HCEC 1CT (cell line): ENCODE measurements at places on chromosomes 16 and 17.
A peak's percentile ranks its signal among the peaks of the same experiment; 100 is the strongest.

- DNase-seq, result peak; percentile 69
Measured at GRCh38 chr17:29591737-29592608, 959 bp upstream of the ANKRD13B start.

DNA sequence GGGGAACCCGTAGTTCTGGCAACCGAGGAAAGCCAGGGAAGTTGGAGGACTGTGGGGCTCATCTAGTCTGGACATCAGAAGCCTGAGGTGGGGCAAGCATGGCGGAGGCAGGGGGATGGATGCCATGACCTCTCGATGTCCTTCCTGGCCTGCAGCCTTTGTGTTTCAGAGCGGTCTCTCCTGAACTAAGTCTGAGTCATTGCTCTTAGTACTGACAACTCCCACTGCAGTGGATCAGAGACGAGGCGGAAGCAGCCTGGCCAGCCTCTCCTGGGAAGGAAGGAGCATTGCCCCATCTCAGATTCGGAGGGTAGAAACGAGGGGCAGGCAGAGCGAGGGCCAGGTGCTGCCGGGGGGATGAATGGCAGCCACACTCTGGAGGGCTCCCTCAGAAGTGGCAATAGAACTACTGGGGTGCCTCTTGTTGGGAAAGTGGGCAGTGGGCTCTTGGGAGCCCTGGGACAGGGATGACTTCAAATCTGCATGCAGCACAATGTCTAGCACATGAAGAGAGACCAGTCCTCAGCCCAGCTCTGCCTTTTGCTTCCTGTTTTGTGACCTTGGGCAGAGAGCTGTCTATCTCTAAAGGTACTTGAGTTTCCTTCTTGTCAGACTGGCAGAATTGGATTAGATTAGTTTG, 3.6 kb upstream of the STAC2 start:
- peak; percentile 70 for DNase-seq

DNA sequence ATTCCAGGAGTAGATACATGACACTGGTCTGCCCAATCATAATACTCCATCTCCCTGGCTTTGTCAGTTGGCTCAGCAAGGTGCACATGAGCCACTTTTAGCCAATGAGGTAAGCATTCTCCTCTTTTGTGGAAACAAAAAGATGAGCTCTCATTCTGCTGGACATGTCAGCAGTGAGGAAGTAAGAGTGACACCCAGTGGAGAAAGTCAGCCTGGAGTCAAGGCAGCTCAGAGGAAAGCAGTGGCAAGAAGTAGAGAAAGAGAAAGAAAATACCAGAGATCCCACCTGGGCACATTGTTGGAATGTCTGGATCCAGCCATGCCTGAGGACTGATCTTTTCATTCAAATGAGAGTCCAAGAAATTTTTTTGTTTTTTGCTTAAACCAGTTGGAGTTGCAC, 496.9 kb upstream of the C16orf82 start:
- no peak for DNase-seq

DNA sequence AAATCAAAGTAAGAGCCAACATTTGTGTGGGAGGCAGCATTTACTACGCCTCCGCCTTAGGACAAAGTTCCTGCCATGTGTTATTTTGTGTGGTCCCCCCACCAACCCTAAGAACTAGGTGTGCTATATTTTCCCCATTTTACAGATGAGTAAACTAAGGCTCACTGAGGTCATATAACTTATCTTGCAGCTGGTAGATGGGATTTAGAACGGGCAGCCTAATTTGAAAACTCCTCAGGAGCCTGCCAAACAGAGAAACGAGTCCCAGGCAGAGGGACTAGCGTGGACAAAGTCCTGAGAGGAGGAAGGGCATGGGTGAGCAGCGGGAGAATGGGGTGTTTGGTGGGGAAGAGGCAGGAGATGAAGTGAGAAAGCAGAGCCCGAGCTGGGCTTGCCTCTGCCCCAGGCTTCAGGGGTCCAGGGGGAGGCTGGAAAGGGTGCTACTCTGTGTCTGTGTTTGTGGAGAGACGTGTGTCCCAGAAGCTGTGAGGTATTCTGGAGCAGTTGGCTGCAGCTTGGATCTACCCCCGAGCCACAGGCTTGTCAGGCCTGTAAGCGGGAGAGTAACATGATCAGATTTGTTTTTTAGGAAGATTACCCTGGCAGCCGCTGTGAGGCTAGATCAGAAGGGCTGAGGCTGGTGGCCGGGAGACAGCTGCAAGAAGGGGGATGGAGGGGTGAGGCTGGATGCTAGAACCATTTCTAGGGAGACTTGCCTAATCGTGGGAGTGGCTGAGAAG, 5.0 kb downstream of the MLLT6 start:
- DNase-seq, result no peak

DNA sequence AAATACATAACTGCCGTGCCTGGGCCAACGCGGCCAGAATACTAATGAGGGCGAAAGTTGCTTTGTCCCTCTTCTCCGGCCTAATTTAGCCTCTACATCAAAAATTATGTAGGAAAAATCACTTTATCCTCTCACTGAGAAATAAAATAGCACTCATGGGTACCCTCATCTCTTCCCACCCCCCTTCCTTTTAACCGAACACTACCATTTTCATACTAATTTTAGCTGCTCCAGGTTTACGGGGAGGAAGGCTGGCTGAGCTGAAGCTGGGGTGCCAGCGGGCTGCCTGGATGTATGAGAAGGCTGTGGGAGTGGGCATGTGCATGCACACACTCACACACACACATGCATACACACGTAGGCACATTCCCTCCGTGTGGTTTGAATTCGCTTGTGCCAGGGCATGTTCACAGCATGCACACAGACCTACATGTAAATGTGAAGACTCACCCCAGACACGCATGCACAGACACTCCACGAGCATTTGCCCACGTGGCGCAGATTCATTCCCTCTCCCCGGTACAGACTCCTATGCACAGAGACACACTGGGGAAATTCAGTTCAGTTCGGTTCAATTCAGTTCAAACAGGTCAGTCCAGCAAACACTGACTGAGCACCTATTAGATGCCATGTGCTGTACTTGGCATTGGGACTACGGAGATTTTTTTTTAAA, 145.1 kb downstream of the MRM1 start:
- no peak for DNase-seq

- DNase-seq, result no peak
Measured at GRCh38 chr16:67699265-67699664, 19.9 kb downstream of the GFOD2 start.

DNA sequence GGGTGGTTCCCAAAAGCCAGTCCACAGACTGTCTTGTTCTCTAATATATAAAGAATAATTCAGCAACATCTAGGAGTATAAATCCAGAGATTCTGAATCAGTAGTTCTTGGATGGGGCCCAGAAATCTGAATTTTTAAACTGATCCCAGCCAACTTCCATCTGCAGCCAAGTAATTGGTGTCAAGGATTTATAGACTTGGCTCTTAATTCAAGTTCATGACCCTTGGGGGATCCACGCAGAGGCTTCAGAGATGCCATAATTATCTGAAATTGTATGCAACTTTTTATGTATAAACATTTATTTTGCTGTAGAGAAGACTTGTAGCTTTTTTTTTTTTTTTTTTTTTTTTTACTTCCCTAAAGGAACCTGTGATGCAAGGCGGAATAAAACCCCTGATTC, 60.6 kb downstream of the HLF start:
- DNase-seq, result no peak

GRCh38 chr16:62717026-62717425, 680.8 kb upstream of the CDH8 start:
- DNase-seq, result no peak

GRCh38 chr17:33936764-33937163, 318.3 kb upstream of the CCL2 start:
- DNase-seq, result no peak

- DNase-seq, result no peak
Measured at GRCh38 chr17:69602972-69603371, 188.5 kb downstream of the MAP2K6 start.

GRCh38 chr16:89706518-89707260, 5.2 kb upstream of the SPATA2L start:
- DNase-seq, result no peak

- DNase-seq, result no peak
Measured at GRCh38 chr17:80774146-80774545, 217.5 kb upstream of the CHMP6 start.

DNA sequence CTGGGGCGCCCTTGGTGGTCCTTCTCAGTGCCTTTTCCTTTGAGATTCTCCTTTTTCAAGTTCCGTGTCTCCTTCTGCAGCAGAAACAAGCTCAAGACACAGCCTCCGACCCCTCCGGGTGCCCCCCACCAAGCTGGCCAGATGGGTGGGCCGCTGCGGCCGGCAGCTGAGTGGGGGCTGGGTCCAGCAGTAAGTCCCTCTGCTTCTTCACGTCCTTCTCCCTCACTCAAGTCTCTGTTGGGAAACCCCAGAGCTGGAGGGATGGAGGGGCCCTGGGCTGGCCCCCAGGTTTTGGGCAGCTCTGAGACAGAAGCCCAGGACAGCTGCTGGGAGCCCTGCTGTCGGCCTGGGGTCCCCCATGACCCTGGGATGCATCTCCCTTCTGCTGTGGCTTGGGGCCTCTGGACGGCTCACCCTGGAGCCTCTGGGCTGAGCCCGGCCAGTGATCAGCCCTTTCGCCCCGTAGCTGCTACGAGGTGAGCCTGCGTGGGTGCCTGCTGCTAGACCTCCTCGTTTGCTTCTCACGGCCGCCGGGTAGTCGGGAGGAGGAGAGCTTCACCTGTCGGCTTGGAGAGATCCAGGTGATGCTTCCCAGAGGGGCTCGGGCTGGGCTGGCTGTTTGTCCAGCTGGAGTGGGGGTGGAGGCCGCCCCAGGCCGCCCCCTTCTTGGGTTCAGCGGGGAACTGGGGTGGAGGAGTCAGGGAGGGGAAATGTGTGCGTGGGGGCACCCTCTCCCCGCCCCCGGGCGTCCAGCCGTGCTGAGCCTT, 10.7 kb downstream of the ENGASE start:
- no peak for DNase-seq

GRCh38 chr16:85454171-85454872, 158.8 kb upstream of the GSE1 start:
- DNase-seq, result no peak

DNA sequence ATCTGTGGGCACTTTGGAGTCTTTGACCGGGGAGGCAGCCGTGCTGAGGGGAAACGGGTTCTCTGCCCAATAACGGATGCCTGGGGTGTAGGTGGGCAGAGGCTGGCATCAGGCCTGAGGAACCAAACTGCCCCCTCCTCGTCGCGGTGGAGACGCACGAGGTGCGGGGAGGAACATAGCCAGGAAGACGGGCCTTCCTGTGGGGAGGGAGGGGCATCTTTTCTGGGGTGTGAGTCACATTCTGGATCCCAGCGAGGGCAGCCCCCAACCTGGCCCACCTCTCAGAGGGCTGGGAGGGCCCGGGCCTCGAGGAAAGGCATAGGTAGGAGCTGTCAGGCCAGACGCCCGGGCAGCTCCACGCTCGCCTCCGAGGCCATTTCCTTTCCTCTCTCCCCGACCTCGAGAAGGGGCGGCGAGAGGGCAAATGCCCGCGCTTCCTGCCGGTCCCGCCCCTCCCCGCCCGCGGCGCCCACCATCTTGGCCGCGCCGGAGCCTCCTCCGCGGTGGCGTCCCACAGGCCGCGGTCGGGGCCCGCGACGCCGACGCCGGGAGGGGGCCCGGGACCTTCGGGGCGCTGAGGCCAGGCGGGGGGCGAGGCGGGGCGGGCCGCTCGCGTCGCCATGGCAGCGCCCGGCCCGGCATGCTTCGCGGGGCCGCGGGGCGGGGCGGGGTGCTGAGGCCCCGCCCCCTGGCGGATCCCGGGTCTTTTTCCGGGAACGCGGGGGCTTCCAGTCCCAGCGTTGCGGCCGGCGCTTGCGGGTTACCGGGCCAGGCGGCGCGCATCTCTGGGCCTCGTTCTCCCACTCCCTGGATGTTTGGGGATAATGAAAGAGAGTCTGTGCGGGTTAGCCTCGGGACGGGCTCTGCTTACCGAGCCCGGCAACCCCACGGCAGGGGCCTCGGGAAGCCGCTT, 13.2 kb downstream of the RAI1 start:
- peak; percentile 48 for DNase-seq

GRCh38 chr17:41008811-41009210, at the start of gene KRTAP3-1:
TSS of gene KRTAP3-1 (minus strand) at chr17:41009128. CDS start at chr17:41009074, 54 bp downstream.
- no peak for DNase-seq

GRCh38 chr17:18225642-18226283, 328 bp downstream of the LLGL1 start:
- no peak for DNase-seq

- DNase-seq, result peak; percentile 88
Measured at GRCh38 chr16:84643180-84643583, 5.1 kb upstream of the KLHL36 start.

DNA sequence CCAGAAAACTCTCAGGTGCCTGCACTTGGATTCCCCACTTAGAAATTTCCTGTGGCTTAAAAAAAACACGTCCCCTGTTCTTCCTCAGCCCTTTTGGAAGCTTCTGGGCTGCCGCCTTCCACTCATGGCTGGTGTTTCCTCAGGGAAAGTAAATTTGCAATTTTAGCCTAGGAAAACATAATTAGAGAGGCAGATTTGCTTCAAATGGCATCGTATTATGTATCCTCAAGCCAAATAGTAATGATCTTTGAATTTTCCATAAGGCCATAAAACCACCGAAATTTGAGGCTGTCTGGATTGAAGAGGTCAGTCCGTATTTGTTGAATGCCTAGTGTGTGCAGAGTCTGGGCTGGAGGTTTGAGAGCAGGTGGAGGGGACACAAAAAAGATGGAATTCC, 17.7 kb downstream of the MGAT5B start:
- no peak for DNase-seq

GRCh38 chr16:8928467-8928957, 35.2 kb downstream of the USP7 start:
- no peak for DNase-seq

DNA sequence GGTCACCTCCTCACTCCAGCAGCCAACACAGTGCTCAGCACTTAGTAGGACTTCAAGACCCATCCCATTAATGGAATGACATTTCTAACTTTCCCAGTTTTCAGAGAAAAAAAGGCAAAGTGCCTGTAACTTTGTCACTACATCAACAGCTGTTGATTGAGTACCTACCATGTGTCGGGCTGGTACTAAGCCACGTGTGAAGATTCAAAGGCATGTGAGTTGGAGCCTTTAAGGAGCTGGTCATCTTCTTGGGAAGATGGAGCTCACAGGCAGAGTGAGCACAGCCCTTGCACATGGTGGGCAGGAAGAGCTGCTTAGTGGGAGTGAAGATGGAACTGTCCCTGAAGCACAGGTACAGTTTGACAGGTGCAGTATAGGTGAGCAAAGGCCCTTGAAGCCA, 88.6 kb downstream of the GNAO1 start:
- no peak for DNase-seq
